ENCODE measurements at places on chromosomes 6 and 20.

DNA sequence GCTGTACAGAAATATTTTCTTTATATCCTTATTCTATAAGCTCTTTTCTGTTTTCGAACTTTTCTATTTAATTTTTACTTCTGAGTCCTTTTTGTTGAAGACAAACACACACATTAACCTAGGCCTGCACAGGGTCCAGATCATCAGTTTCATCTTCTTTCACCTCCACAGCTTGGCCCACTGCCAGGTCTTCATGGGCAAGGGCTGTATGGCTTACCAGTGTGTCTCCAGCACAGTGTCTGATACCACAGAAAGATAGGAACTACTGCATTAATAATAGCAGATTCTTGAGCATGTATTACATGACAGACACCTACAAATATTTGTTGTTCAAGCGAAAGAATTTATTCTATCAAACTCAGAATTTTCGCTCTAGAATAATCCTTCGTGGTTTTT, 24.4 kb downstream of the QKI start:
- DNase-seq = no peak

DNA sequence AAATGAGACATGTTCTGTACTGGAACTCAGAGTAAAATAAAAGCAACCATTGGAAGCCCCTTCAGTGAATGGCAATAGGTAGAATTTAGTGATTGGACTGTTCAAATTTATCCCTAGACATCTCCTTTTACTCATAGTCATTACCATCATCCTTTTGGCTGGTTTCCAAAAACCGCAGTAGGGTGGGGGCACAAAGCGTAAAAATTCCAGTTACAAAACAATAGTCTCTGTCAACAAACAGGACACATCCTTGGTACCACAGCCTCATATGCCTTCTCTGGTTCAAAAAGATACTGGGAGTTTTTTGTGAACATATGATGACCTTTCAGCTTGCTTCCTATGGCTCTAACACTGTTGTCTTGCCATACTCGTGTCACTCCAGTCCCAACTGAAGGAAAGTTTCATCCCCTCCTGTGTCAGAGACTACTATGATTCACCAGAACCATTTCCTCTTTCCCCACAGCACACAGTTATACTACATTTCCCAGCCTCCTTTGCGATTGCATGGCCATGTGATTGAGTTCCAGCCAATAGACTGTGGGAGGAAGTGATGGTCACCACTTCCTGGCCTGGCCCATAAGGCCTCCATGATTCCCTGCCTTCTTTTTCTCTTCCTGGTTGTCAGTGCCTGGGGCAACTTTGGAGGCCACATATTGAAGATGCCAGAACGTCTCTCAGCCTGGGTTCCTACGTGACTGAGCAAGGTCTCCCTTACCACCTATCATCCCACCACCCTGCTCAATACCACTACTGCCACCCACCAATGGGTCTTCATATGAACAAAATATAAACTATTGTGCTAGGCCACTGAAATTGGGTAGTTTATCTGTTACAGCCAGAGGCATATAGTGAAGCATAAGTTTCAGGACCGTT, 162.4 kb downstream of the ID4 start:
- DNase-seq = no peak

DNA sequence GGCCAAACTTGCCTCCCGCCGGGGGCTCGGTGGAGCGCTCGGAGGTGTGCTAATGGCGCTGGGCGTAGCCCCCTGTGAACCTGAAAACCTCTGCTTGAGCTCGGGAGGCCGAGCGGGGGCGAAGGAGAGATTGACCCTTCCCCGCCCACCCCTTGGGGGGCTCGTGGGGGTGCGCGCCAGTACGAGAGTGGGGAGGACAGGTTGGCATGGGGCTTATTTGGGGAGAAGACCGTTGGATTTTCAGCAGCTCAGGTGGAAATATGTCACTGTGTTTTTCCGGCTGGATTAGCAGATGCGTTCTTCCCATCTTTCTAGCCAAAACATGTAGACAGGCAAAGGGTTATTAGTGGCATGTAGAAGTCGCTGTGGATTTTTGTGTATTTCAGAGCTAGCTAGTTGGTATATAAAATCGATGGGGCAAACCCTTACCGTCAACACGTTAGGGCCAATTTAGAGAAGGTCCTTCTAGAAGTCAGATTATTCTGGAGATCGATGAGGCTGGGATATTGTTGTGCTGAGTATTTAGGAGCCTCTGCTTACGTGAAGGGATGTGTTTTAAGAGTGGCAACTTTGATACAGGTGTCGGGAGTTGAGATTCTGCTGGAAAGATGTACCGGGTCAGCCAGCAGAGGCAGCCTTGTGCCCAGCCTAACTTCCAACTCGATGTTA, 525 bp downstream of the NCOA7 start:
- DNase-seq = peak; percentile 60

GRCh38 chr20:45070932-45071632, 29.8 kb downstream of the KCNS1 start:
- no peak for DNase-seq

DNA sequence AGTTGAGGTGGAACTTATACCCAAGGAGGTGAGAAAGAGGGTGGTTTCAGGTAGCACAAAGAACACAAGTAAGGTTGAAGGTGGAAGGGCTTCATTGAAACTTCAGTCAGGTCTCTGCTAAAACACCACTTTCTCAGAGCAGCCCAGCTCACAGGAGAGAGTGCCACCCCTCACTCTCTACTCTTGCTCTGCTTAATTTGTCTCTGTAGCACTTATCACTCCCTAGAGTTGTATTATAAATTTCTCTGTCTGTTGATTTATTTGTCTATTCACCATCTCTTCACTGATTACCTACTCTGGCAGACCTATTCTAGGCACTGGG, 353.8 kb upstream of the CNR1 start:
- no peak for DNase-seq

Data from cerebellum (tissue), 4 donors.